ENCODE measurements at places on chromosomes 1 and 21.

DNA sequence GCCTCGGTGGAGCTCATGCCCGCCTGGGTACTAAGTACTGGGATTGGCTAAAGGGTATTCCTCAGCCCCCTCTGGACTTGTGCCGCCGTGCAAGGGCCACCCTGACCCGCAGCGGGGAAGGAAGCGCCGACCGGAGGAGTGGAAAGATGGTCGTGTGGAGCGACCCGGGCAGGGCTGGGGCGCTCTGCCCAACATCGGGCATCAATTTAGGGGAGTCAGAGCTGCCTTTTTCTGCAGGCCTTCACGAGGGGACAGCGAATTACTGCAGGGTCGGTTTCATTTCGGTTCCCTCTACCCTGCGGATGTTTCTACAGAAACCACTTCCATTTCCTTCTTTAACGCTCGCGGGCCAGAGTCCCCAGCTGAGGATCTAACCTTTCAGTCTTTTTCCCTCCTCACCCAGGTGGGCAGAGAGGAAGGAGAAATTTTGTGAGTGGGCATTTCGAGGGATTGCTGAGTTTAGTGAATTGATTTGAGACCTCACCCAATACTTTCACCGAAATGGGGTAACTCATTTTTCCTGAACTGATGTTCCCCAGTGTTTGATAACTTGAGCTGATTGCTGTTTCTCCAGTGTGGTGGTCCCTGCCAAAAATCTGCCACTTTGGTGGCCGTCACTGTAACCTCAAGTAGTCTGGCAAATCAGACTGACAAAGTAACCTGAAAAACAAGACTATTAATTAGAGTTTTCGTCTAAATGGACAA is 1.1 kb downstream of the TOR1AIP1 start:
- DNase-seq = no peak

DNA sequence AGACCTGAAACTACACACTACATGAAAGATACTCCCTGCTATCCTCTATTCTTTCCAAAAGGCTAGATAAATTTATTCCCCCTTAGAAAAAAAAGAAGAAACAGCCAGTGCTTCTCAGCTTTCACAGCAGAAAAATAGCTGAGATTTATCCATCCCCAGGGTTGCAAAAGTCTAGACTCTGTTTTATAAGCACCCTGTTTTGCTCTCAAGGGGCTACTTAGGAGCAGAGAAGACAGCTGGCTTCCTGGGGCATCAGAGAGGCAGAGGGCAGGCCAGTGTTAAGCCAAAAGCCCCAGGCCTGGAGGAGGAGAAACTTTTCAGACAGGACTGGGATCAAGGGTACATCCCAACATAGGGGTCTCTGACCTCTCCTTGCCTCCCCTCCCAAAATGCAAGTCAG is 3.9 kb downstream of the LAMB3 start:
- no peak for DNase-seq

GRCh38 chr1:17661546-17662157 is 93.5 kb upstream of the ACTL8 start:
- no peak for DNase-seq

GRCh38 chr1:217402301-217402700 is 228.6 kb downstream of the GPATCH2 start:
- DNase-seq = no peak

- no peak for DNase-seq
Measured at GRCh38 chr1:55981010-55981650, 598.2 kb downstream of the PLPP3 start.

- DNase-seq = no peak
Measured at GRCh38 chr1:203135636-203136305, 8.2 kb downstream of the ADORA1 start.

DNA sequence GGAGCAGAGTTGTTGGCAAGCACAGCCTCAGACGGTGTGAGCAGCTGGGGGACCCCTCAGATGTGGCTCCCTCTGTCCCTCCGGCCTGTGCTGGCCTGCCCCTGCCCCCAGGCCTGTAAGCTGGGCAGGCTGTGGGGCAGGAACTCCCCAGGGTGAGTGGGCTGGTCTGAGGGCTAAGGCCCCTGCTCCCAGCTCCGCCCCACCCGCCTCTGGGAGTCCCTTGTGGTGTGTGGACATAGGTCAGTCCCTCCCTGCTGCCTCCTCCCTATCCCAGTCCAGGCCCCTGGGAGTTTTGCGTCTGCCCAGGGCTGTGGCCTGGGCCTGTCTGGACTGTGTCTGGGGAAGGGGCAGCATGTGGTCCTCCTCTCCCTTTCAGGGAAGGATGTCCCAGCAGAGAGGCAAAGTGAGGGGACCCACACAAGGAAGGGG is 3.6 kb upstream of the VWA1 start:
- DNase-seq = no peak

GRCh38 chr1:203769505-203770343 is 4.7 kb downstream of the LAX1 start:
- DNase-seq = no peak

GRCh38 chr1:96580920-96581319 is 140.7 kb upstream of the PTBP2 start:
- DNase-seq = no peak

DNA sequence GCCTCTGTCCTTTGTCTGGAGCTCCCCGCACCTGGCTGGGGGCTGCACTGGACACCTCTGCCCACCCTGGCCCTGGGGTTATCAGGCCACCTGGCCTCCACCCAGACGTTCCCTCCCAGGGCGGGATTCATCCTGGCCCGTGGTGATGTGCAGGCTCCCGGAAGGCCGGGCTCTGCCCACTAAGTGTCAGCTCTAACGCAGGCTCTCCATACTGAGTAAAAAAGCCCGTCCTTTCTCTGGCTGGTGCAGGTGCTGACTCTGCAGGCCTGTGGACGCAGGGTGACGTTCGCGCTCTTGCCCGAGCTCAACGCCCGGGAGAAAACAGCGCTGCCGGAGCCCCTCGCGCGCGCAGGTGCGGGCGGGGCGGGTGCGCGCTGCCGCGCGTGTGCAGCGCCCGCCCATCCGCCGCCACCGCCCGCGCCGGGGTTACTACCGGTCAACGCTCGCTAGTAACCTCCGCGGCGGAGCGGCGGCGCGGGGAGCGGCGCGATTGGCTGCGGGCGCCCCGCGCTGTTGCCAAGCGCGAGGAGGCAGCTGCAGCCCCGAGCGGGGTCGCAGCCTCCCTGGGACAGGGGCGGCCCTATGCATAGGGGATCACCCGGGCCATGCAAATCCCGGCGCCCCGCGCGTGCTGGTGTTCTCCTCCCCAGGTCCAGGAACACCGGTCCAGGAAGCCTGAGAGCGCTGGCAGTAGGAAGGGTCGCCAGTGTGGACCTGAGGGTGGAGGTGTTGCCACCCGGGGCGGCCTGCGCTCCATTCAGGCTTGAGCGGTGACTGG is 15.7 kb downstream of the ABCG1 start:
- peak; percentile 57 for DNase-seq

DNA sequence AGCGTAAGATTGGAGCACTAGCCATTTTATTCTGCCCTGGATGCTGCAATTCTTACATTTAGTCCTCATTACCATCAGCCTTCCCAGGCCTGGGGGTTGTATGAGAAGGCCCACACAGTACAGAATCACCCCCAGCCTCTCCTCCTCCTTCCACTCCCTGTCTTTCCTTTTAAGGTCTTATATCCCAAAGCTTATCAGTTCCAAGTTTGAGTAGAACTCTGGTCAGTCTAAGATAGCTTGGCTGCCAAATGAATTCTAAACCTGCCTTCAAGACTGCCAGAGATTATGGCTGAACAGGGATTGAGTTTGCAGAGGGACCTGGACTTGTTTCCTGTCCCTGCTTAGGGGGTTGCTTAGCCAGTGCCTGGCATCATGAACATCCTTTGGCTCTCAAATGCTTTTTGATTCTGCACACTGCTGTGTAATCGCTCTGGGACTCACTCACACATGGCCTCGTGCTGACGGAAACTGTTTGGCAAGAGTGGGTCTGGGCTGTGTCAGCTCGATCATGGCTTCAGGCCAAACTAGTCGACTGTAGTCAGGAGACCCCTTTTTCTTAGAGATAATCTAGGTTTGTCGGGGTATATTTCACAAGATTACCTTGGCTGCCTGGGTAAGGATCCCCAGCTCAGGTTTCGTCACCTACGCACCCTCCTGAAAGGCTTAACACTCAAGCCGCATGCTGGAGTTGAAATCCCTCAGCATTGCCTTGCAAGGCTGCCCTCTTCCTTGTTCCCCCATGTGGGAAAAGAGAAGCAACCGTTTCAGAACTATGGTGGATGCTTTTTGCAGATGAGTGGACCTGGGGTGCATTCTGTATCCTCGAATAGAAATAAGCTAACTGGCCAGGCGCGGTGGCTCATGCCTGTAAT is 252.6 kb downstream of the NFIA start:
- no peak for DNase-seq

- DNase-seq = no peak
Measured at GRCh38 chr1:7856345-7856744, 3.5 kb upstream of the UTS2 start.

DNA sequence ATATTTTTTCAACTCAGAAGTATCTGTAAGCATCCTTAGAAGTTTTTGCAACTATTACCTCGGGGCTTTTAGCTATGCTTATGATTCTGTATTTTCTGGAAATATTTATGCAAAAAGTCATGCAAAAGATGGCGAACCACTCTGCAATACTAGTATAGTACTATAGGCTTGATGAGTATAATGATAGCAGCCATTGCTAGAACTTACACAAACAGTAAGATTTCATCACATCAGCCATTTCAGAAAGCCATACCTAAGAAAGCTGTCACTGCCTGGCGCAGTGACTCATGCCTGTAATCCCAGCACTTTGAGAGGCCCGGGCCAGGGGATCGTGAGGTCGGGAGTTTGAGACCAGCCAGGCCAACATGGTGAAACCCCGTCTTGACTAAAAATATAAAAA is 227.1 kb downstream of the LRRC7 start:
- DNase-seq = no peak

DNA sequence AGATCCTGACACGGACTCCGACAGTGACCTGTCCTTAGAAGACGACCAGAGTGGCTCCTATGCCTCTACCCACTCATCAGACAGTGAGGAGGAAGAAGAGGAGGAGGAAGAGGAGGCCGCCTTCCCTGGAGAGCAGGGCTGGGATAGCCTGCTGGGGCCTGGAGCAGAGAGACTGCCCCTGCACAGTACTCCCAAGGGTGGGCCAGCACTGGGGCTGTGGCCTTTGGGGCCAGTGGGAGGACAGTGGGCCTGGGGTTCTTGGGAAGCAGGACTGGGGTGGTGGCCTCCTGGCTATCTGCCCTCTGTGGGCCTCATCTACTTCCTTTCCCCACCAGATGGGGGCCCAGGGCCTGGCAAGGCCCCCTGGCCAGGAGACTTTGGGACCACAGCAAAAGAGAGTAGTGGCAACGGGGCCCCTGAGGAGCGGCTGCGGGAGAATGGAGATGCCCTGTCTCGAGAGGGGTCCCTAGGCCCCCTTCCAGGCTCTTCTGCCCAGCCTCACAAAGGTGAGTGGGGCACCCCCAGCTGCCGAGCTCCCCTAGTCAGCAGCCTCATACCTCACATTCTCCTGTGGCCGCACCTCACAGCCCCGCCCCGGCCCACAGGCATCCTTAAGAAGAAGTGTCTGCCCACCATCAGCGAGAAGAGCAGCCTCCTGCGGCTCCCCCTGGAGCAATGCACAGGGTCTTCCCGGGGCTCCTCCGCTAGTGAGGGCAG is 10.0 kb downstream of the PSRC1 start:
- no peak for DNase-seq

GRCh38 chr1:85093644-85094043 is 45.3 kb upstream of the MCOLN3 start:
- no peak for DNase-seq

DNA sequence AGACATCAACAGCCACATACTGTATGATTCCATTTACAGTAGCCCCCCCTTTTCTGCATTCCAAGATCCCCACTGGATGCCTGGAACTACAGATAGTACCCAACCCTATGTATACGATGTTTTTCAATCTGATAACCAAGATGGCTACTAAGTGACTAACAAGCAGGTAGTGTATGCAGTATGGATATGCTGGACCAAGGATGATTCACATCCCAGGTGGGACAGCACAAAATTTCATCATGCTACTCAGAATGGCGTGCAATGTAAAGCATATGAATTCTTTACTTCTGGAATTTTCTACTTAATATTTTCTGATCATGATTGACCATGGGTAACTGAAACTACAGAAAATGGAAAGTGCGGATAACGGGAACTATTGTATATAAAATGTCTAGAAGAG is 30.0 kb upstream of the MRPS6 start:
- no peak for DNase-seq

- DNase-seq = no peak
Measured at GRCh38 chr1:115141145-115141454, 51.8 kb upstream of the TSPAN2 start.

DNA sequence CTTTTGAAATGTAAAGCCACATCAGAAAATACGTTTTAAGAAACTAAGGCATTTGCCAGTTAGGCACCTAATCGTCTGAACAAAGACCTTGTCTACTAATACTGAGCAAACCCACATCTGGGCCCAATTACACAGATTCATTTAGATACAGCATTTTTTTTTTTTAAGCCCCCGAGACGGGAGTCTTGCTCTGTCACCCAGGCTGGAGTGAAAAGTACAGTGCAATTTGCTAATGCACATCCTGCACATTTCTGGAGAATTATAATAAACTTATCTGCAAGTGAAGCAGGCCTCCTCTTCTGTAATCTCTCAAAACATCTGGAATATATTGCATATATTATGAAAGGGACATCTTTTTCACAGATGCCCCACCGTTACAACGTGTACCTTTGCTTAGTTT is 3.3 kb downstream of the RSRP1 start:
- no peak for DNase-seq

GRCh38 chr1:213008564-213008963 is 7.1 kb downstream of the ANGEL2 start:
- DNase-seq = no peak

DNA sequence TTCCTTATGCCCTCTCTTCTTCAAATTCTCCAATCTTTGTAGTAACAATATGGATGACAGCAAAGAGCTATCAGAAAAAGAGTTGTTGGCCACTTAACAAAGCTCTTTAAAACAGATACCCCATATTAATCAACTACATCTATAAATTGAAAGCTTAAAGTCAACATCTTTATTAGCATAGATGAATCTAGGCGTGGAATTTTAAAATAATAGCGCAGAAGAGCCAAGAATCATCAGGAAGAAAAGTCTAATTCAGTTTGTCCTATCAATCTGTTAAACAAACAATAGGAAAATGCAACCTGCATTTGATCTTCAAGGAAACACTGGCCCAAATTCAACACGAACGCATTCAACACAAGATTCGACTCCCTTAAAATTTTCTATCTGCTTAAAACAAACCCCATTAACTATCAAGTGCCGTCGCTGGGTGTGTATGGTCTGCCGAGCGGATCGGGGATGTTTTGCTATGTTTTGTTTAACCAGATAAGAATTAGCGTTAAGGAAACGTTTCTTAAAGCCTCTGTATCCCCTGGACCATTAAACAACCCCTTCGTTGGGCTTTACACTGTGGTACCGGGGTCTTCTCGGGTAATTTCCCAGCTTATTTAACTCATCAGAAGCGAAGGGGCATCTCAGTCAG is 1.0 kb downstream of the LYST start:
- DNase-seq = no peak

GRCh38 chr1:8468751-8469150 is 150.8 kb downstream of the SLC45A1 start:
- no peak for DNase-seq

Data from stimulated activated CD8-positive, alpha-beta memory T cell treated with anti-CD3 and anti-CD28 coated beads, Interleukin-12 subunit alpha, Interleukin-12 subunit beta, amount 100 ng/mL, for 4 hours (primary cell).